ENCODE measurements at places on chromosomes 16 and 17. TPM values are rescaled to one million over a fixed set of nuclear protein-coding genes. Genes with fewer than 3 reads are reported as not detected.

Gene NPIPB8
- under 0.01 TPM for total RNA-seq

Gene UTS2R
- not detected for total RNA-seq

Gene ASPA
- 0.77 TPM for total RNA-seq

Gene LRRC36
- 0.22 TPM for total RNA-seq

Gene TPSG1
- total RNA-seq, result not detected

Gene LCMT1
- 42.2 TPM for total RNA-seq

Gene CDR2L
- total RNA-seq, result 14.8 TPM

Gene ARHGAP27
- total RNA-seq, result 6.4 TPM

Gene NPIPA7
- 1.2 TPM for total RNA-seq

Data from uterine smooth muscle cell (primary cell).